GM10248 (cell line): ENCODE measurements at places on chromosomes 1 and 21.

DNA sequence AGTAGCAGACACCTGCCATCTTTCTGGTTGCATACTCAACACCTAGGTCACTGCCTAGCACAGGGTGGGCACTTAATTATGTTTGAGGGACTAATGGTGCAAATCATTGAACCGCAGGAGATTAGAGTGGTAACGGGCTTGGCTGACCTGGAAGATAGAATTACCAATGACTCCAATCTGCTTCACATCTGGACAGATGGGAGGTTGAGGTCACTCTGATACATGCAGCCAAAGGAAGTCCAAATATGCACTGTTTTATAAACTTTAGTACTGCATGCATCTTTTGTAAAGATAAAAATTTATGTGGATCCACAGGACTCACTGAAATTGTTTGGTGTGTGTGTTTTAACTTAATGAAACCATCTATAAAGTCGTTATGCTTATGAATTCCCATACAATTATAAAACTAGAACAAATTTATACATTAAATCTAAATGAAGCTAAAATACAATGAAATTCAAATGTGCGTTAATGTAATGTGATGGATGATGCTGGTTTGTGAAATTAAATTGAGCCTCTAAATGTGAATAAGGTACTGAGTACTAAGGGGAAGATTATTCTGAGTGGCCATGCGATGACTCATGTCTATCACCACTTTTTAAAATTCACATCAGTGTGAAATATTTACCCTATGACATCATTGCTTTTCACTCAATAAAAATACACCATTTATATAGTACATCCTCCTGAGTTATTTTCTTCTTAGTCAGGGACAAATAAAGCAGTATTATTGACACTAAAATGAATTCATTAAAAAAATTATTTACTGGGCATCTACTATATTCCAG is 224.7 kb upstream of the FAM78B start:
- no peak for DNase-seq

DNA sequence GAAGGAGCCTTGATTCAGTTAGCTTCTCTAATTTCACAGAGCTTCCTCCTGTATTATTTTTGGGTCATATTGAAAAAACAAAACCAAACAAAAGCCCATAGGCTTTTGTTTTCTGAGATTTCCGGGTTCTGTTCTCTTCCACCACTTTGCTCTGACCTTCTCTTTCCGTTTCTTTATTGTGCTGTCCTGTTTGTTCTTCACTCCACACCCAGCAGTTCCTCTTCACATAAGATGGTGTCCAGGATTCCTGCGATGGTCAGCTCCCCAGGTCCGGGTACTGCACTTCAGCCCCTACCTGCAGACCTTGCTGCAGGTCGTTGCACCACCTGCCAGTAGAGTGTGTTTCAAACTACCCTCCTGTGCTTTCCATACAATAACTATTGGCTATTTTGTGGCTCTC is 44.6 kb downstream of the GLUL start:
- no peak for DNase-seq

DNA sequence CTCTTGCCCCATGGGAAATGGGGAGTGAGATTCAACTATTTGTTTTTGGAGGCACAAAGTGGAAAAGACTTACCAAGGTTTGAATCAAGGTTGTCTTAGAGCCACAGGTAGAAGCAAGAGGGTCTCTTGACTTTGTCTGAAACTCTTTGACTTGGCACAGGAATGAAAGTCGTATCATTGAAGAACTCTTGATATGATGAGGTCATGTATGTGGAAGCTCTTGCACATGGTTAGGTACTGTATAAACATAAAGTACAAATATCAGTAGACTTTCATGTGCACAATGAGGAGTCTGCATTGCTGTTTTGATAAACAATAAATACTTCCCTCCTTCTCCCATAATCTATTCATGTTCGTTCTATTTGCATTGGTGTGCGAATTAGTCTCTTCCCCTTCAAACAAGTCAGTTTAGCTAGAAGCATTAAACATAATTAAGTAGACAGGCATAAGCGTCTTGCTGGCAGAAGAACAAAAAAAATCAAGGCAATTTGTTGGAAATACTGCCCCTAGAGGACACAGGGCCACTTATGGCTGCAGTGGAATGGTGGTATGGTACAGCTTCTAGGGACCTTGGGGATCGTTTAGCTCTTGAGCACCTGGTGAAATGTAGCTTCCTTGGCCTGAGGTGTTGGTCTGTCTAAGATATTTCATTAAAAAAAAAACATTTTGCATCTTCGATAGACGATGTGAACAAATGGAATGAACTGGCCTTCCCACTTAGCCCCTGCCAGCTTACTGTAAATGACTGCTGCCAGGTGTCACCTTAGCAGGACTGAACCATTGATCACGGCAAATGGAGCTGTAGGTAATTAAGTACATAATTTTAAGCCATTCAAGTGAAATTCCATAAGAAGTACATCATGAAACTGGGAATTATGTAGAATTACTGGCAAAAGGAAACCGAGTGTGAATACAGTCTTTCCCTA is 218.0 kb upstream of the GALNT2 start:
- DNase-seq = peak; percentile 33

- no peak for DNase-seq
Measured at GRCh38 chr1:72283022-72283306, 625 bp upstream of the NEGR1 start.

- DNase-seq = no peak
Measured at GRCh38 chr1:56240400-56240799, 339.0 kb downstream of the PLPP3 start.
